Activated CD4-positive, alpha-beta memory T cell treated with anti-CD3 and anti-CD28 coated beads for 36 hours (primary cell): ENCODE measurements at places on chromosomes 4 and X.

DNA sequence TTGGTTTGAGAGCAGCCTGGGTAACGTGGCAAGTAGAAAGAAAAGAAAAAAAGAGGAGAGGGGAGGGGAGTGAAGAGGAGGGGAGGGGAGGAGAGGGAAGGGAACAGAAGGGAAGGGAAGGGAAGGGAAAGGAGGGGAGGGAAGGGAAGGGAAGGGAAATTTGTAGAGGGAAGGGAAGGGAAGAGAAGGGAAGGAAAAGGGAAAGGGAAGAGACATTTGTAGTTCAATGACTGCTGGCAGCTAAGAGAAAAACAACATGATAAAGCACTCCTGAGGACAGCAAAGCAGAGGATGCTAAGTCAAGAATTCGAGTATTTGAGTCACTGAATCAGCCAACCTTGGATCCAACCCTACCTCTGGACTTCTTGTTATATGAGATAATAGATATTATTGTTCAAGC is 38.2 kb upstream of the BMP2K start:
- DNase-seq: no peak

- no peak for DNase-seq
Measured at GRCh38 chr4:185638548-185639301, 103.4 kb upstream of the PDLIM3 start.

- no peak for DNase-seq
Measured at GRCh38 chr4:150250998-150251651, 172.9 kb downstream of the DCLK2 start.

GRCh38 chr4:159685340-159686092 is 582.6 kb downstream of the RAPGEF2 start:
- DNase-seq: no peak

DNA sequence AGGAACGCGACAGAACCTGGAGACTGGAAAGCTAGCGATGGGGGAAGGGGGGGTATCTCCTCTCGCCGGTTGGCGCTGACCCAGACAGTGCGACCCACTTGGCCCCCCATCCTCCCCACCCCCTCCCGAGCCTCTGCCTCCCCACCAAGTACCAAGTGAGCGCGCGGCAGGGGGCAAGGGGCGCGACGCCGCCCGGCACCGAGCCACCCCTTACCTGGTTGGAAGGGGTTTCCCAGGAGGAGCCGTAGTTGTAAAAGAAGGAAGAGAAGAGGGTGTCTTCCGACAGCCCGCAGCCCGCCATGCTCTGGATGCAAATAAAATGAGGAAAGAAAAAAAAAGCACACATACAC is 112.2 kb downstream of the DHX15 start:
- DNase-seq: peak; percentile 9

DNA sequence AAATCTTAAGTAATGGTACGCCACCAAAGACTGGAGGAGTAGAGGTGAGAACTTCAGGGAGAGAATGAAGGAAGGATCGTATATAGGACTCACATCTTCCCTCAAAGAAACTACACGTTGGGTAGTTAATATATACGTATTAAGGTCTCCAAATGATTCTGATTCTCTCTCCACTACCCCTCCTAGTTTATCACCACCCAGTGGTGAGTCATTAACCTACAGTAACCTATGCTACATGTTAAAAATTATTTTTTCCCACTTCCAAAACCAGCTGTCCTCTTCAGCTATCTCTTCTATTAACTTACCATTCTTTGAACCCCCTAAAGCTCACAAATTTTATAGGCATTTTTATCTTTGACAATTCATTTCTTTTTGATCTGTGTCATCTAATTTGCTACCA is 69.7 kb downstream of the RPS6KA6 start:
- DNase-seq: no peak

DNA sequence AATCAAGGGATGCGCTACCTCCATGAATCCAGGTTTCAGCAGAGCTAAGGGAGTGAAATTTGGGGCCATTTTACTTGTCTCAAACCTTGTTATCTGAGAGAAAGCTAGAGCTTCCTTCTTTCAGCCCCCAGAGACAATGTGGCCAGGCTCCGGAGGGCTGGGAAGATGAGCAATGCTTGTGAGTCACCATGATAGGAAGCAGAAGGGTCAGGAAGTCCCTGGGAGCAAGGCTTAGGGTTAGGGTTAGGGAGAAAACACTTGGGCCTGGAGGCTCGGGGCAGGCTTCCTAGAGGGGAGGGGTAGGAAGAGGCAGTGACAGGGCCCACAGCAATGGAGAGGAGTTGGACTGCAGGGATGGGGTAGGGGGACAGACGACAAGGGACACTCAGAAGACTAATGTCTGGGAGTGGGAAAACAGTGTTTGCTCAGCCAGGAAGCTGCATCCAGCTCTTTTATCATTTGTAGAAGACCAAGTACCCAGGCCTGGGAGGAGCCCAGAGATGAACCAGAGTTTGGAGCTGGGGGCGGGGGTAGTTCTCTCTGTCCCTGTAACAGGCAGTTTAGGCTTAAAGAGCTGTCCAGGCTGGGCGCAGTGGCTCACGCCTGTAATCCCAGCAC is 16.4 kb upstream of the PORCN start:
- no peak for DNase-seq
